ENCODE measurements at places on chromosomes 3 and 15.

- no peak for DNase-seq
Observed at GRCh38 chr15:81526029-81526428, 152.0 kb upstream of the TMC3 start.

DNA sequence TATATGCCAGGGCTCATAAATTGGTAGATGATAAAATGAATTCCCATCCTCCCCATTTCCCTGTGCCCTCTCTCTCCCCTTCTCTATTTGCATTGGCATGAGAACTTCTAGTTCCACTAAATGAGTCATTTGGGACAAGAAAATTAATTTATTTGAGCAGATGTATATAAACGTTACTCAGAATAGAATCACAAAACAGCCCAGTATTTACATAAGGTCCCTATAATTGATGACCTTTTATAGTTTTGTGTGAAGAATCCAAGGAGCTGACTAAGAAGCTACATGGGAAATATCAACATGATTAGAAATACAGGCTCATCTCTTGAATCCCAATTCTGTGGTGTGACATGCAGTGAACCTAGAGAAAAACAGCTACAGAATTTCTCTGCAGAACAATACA, 617.7 kb upstream of the NR2F2 start:
- DNase-seq: no peak

- DNase-seq: no peak
Observed at GRCh38 chr15:78800189-78800588, 11.1 kb downstream of the ADAMTS7 start.

DNA sequence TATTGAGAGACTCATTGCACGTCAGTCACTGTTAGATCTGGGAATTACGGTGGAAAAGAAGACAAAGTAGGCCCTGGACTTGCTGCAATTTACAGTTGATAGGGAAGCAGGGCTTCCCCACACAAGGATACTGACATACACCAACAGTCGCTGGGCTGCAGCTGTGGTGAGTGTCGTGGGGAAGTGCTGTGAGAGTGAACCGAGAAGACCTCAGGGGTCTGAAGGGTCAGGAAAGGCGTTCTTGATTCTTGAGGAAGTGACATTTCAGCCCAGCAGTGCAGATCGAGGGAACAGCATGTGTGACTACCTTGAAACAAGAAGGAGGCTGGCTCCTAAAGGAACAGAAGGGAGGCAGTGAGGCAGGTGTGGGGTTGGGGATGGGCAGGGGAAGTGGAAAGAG, 22.5 kb downstream of the MYZAP start:
- DNase-seq: no peak

- DNase-seq: no peak
Observed at GRCh38 chr15:76983590-76984375, 11.1 kb upstream of the PSTPIP1 start.

GRCh38 chr15:26352909-26353308, 420.0 kb downstream of the GABRB3 start:
- no peak for DNase-seq

DNA sequence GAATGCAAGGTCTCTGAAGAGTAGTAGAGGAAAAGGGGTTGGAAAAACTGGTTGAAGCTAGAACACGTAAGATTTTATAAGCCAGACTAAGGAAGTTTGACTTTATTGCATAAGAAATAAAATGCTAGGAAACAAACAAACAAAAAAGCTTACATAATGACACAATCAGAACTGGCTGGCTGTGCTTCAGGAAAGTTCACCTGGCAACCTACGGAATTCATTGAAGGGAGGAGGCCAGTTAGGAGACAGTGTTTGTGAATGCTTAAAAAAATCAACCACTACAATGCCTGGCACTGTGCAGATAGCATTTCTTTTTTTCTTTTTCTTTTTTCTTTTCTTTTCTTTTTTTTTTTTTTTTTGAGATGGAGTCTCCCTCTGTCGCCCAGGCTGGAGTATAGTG, 1.9 kb upstream of the ICE2 start:
- DNase-seq: no peak

- DNase-seq: no peak
Observed at GRCh38 chr3:105691053-105691452, 177.8 kb downstream of the CBLB start.

- DNase-seq: no peak
Observed at GRCh38 chr3:60333710-60334109, 917.5 kb downstream of the FHIT start.

- DNase-seq: no peak
Observed at GRCh38 chr15:90864507-90864906, 3.9 kb upstream of the FURIN start.

- DNase-seq: no peak
Observed at GRCh38 chr3:11389386-11390268, 117.4 kb downstream of the ATG7 start.

GRCh38 chr3:88595026-88595425, 445.3 kb downstream of the C3orf38 start:
- DNase-seq: no peak

GRCh38 chr15:27828746-27829145, 270.4 kb downstream of the OCA2 start:
- DNase-seq: no peak

- no peak for DNase-seq
Observed at GRCh38 chr15:53323191-53323590, 436.3 kb downstream of the WDR72 start.

DNA sequence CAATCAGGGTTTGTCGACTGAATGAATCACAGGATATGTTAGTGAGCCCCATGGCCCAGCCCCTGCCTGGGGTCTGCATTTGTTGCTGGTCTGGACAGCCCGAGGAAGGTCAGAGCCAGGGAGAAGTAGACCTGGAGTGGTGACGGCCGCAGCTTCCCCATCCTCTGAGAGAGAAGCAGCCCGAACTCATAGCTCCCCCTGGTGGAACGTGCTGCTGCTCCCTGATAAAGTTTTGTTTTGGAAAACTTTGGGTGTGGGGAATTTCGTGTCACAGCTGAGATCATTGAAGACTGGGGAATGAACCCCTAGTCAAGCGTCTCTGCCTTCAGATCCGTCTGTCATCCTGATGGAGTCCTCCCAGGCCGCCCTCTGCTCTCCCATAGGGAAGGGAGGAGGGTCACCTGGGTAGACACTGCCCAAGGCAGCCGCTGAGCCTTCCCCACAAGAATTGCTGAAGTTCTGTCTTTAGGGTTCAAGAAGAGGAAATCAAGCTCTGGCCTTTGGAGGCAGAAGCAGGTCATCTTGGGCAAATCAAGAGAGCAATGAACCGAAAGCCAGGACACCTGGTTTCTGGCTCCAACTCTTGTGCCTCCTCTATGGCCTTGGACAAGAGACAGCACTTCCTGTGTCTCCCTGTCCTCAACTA, 60.5 kb downstream of the GLDN start:
- DNase-seq: no peak

GRCh38 chr15:61892140-61892539, 168.1 kb downstream of the VPS13C start:
- no peak for DNase-seq

- no peak for DNase-seq
Observed at GRCh38 chr3:100335434-100335833, 877 bp downstream of the NIT2 start.

DNA sequence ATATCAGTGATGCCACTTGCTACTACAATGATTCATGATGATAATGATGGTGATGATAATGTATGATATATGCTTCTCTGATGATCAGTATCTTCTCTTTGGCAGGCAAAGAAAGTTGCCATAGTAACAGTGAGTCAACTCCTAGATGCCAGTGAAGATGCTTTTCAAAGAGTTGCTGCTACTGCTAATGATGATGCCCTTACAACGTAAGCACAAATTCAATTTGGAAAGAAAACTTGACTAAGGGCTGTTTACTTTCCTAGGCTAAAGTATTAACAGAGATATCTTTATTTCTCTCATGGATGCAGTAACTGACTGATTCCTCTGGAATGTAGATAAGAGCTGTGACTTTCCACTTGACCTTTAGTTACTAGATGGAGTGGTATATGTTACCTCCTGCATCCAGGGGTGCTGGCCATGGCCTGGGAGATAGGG, 27.8 kb downstream of the ADGRG7 start:
- DNase-seq: no peak

DNA sequence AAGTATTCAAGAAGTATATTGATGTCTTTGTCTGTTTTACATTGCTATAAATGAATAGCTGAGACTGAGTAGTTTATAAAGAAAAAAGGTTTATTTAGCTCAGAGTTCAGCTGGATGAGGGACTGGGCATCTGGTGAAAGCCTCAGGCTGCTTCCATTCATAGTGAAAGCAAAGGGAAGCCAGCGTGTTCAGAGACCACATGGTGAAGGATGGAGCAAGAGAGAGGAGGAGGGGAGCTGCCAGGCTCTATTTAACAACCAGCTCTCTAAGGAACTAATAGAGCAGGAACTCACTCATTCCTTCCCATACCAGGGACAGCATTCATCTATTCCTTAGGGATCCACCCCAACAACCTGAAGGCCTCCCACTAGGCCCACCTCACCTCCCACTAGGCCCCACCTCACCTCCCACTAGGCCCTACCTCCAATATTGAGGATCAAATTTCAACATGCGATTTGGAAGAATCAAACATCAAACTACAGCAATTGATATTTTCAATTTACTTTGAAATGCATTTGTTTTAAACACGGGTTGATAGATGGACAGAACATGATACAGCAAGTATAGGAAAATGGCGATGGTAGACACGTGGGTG, 167.5 kb upstream of the HES1 start:
- no peak for DNase-seq

DNA sequence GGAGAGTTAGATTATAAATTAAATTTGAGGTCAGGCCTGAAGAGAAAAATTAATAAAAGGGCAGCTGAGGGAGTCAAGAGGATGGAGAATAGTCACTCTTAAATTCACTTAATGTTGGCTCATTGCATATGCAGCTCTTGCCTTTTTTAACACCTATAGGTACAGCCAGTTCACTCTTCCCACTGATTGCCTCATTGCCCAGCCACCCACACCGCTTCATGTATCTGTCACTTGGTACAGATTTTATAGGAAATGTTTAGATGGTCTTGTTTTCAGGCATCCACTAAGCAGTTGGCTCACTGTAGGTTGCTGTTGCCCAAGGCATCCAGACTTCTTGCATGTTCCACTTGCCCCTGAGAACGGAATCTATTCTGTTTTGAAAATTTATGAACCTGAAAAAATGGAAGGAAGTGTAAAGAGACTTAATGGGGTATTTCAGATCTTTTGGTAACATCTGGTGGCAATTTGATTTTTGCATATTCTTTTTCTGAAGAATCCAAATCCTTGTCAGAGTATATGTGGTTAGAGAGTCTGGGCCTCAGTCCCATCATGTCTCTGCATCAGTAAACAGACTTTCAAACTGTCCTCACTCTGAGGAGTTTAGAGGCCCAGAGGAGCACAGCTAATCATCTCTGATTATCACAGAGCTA, 151.9 kb downstream of the RBPMS2 start:
- no peak for DNase-seq

GRCh38 chr3:46467562-46467961, 2.9 kb upstream of the LTF start:
- DNase-seq: no peak

DNA sequence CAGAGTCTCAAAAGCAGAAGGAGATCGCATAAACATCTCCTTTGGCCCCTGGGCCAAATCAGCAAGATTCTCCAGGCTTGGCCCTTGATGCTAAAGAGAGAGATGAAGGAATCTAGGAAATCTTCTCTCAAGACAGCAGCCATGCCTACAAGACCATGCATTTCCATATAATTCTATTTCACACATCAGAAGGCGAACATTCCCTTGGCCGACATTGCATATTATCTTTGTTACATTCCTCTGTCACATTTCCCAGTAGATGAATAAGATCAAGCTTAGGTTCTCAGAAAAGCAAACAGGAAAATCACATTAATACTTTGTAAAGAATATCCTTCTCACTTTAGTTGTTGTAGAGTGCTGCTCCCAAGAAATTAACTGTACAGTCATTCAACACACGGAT, 21.3 kb downstream of the GASK1A start:
- DNase-seq: no peak

GRCh38 chr3:141305436-141305835, 62.9 kb upstream of the ZBTB38 start:
- no peak for DNase-seq

DNA sequence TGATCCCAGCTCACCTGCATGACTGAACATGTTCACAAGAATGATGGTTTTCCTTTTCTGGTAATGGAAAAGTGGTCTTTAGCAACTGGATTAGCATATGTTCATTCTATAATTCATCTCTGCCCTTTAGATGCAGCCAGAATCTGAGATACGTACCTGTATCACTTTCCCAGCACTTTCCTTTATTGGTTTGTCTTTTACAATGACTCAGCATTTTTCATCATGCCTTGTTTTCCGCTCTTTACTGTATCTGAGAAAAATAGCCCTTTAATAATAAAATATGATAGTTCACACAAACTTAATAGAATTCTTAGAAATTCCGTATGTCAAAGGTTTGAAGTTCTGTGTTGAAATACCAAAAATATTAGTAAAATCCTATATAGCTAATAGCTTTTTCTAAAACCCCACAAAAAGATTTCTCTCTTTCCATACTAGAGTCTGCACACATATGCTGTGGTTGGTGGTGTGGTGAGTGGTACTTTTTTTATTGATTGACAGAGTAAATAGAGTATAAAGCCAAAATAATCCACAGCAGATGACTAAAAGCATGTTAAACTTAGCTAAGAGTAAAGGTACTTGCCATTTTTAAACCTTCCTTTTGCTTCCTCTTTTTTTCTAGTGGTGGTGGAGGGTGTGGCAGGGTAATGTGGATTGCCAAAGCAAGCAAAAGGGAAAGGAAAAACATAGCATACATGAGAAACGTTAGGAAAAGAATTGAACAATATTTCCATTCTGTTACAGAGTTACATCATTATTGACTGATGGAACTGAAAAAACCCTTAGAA, 328.9 kb upstream of the RBMS3 start:
- DNase-seq: no peak

DNA sequence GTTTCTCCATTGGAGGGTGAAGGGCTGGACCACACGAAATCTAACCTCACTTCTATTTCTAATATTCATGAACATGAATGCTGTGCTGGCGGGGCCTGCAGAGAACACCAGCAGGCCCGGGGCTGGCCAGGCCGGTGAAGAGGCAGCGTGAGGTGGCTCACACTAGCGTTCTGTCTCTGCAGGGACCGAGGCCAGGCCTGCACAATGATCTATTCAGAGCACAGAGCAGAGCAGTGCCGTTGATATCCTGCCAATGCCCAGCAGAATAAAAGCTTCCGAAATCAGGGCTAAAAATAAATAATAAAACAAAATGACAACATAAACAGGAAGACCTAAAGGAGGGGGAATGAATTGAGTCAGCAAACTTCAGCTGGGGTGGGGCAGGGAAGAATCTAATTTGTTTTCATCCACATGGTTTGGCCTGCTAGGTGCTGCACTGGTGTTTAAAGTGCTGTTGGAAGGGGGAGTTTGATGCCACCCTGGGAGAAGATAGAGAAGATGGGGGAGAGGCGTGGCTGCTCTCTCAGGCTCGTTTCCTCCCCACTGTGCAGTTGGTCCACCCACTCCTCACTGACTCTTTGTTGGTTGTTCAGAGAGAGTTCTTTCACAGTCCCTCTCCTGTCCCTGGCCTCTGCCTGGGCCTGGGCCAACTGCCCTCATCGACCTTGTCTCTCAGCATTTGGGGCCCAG, 837.1 kb downstream of the AGBL1 start:
- DNase-seq: no peak

GRCh38 chr3:123344907-123345594, 103.8 kb downstream of the ADCY5 start:
- peak; percentile 23 for DNase-seq

GRCh38 chr3:134527037-134527436, 41.2 kb downstream of the CEP63 start:
- peak; percentile 49 for DNase-seq

Data from RWPE2 (cell line).